Hematopoietic multipotent progenitor cell treated with erythropoietin and hydrocortisone succinate and interleukin-3 and kit ligand, for 6 days (in vitro differentiated cells): ENCODE measurements at places on chromosomes 6 and 20.
A peak's percentile ranks its signal among the peaks of the same experiment; 100 is the strongest.

- DNase-seq, result no peak
Measured at GRCh38 chr6:127463056-127463455, 3.9 kb upstream of the KIAA0408 start.

DNA sequence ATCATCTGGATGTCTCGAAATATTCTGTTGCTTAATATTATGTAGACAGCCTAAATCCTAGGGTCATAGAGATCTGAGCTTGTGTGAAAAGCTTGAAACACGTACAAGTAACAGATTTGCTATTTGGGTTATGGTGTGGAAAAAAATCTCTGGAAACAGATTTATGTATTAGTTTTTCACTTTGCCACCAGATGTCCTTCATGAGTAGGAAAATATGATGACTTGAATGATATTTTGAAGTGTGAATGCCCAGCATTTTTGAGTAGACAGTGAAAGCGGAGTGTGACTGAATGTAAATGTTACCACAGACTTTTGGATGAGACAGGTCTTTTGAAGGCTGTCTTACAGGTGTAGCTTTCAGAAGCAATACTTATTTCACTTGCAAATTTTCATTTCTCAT, 4.2 kb upstream of the BMP6 start:
- peak; percentile 72 for DNase-seq

- DNase-seq, result no peak
Measured at GRCh38 chr20:39453890-39454289, 491.7 kb downstream of the DHX35 start.

DNA sequence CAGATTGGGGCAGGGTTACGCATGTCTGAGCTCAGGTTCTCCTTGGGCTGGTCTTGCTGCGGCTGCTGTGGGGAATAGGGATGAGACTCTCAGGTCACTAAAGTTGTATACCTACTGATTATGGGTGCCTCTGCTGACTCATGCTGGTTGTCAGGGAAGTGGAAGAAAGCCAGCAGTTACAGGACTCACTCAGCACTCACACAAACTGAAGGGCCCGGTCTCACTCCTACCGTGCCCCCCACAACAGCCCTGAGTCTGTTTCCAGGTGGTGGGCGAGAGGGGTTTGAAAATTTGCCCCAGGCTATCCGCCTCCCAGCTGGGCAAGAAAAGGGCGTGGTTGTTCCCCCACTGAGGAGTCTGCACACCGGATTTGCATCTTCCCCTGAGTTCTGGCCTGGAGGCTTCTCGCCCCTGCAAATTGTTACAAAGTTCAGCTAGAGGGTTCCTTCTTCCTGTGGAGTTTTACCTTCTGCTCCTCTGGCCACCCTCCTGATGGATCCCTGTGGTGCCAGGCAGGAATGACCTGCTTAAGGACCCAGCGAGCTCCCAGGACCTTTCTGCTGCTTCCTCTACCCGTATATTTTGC, 659.2 kb downstream of the HDGFL1 start:
- no peak for DNase-seq

DNA sequence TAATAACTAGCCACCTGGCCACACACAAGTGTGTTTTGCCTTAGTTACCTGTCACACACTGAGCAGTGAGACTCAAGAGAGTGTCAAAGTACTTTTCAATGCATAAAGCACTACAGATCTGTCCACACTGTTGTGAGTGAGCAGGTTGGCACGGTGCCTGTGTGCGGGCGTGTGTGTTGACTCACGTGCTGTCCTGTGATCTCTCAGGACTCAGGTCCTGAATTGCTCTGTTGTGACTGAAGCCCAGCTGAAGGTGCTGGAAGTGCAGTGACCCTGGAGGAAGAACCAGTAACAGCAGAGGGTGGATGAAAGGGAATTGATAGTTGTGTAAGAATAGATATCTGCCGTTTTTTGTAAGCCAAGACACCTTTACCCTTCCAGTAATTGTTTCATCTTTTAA, 18.3 kb downstream of the SLC16A10 start:
- DNase-seq, result peak; percentile 92
